ENCODE measurements at places on chromosomes 3 and 15.

DNA sequence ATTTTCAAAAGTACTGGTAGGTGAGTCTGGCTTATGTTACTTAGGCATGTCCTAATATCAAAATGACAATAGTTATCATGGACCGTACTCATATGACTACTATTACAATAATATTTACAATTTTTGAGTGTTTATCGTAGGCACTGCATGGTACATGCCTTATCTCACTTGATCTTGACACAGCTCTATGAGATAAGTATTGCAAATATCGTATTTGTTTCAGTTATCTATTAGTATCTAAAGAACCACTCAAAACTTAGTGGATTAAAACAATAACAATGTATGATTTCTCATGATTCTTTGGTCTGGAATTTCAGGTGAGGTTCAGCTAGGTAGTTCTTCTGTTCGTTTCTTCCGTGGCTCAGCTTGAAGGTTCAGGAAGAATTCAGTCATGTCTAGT lies 59.7 kb upstream of the XCR1 start:
- no peak for DNase-seq

- DNase-seq = no peak
These were observed 90.0 kb upstream of the ADPGK start for GRCh38 chr15:72873379-72874233.

- no peak for DNase-seq
These were observed 28.5 kb downstream of the RFTN1 start for GRCh38 chr3:16484984-16485383.

DNA sequence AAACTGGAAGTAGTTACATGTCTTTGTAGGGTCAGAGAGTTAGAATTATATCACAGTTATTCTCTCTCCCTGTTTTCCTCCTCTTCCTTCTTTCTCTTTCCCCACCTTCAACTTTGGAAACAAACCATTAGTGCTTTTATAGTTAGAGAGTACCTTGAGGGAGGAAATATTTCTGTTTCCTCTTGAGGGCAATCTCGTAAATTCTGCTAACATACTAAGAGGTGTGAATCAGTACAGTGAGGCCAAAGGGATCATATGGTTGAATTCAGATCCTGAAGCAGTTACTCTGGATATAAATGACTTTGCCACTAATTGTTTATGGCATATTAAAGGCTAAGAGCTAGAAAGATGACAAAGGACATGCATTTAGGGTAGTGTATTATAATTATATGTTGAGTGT lies 60.3 kb upstream of the CCNL1 start:
- no peak for DNase-seq

GRCh38 chr15:30073915-30074314 lies 8.8 kb upstream of the GOLGA8J start:
- no peak for DNase-seq
